ENCODE measurements at places on chromosomes 6 and 20. TPM values are rescaled to one million over a fixed set of nuclear protein-coding genes. Genes with fewer than 3 reads are reported as not detected.

Gene CDK5RAP1
- 18.9 TPM for total RNA-seq

Gene HMGCLL1
- total RNA-seq = 45.2 TPM

Gene ZSCAN9
- total RNA-seq = 30.5 TPM

Gene TAP1
- total RNA-seq = 3.4 TPM

Gene TRIM15
- total RNA-seq = not detected

All from temporal lobe (tissue), 4 donors.